Right ventricle myocardium superior (tissue), 1 donor: ENCODE measurements at places on chromosomes 5 and 9.

- DNase-seq, result no peak
Observed at GRCh38 chr9:38106488-38106887, 37.5 kb upstream of the SHB start.

- DNase-seq, result no peak
Observed at GRCh38 chr5:3080366-3080765, 328.9 kb upstream of the IRX2 start.

DNA sequence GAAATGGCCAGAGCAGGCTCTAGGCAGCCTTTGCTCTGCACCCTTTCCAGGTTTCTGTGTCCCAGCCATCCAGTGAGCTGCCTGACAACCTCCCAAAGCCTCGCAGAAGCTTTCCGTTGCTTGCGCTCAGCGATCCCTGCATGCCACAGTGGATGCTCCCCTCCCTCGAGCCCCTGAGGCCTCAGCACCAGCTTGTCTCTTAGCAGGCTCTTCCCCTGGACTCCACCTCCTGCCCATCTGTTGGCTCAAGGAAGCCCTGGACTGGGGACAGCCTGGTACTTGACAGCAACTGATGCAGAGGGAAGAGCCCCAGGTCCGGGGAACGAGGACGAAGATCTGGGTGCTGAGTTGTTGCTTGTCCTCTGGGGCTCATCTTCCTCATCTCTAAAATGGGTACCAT, 23.2 kb downstream of the TSPAN17 start:
- peak; percentile 15 for DNase-seq

GRCh38 chr5:10031817-10032216, 217.9 kb downstream of the ATPSCKMT start:
- no peak for DNase-seq

- peak; percentile 89 for DNase-seq
Observed at GRCh38 chr5:96807075-96807654, 580 bp downstream of the ERAP1 start.

DNA sequence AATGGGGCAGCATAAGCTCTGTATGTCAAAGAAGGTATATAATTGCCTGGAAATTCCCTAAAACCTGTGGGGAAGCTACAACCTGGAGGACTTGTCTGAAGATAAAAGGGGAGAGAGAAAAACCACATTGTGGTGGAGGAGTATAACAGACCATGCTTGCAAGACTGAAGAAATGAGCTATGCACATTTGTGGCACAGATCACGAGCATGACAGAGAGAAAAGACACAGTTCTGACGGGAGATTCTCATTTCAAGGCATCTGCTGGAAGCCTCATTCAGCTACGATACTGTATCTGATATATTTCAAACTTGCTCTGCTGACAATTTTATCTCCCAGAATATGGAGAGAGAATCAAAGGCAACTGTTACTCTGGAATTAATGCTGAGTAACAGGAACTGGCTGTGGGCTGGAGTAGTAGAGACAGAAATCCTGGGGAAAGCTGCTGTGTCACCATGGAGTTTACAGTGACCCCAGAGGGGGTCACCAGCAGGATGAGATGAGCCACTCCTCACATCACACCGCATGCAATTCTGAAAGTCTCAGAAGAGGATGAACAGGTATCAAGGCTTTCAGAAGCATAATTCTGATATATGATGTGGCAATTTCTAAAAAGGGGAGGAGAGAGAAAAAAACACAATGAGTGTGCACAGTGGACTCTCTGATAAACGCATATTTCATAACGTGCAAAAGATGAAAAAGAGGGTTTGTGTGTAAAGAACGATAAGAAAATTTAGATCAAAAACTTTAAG, 528.8 kb downstream of the IRX1 start:
- DNase-seq, result no peak

- DNase-seq, result no peak
Observed at GRCh38 chr9:75176037-75176436, 87.7 kb downstream of the OSTF1 start.

- DNase-seq, result no peak
Observed at GRCh38 chr9:11546231-11546630, 933.4 kb upstream of the PTPRD start.

DNA sequence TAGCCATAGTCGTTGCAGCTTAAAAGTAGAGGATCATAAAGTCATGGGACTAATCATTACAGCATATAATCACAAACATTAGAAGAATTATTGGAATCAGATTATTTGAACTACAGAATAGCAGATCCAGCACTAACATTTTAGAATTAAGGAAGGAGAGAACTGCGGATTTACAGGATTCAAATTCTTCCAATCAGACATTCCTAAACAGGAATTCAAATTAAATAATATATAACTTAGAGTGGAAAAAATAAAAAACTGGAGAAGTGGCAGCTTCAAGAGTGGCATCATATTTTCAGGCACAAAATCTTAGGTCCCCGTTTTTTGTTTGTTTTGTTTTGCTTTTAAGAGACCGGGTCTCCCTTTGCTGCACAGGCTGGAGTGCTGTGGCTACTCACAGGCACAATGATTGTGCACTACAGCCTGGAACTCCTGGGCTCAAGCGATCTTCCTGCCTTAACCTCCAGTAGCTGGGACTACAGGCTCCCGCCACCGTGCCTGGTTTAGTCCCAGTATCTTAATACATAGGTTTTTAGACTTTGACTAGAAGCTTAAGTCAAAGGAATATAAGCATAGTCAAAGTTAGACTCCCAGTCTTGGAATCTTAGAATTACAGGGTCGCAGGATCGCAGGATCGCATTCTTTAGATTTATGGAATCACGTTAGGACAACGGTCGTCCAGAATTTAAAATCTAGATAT, 2.1 kb upstream of the FOXE1 start:
- no peak for DNase-seq

DNA sequence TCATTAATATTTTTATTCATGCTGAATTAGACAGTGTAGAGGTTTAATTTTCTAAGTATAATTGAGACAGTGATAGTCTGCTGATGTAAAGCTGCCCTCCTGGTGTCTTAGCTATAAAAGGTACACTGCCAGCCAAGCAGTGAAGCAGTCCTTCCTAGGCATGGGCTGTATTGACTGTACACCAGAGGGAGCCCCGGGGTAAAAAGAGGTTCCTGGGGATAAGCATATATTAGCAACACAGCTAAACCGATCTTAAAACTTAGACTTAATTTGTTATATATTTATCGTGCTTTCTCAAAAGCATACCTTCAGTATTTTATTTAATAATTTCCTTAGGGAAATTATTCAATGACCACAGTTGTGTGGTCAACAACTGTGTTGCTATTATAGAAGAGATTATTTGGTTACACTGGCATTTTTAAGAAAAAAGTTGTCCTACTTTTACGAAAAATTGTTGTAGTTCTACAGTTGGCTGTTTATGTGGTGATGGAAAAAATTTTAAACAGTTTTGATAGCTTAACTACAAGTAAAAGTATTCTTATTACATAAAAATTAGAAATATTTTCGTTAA, 68.8 kb downstream of the ELL2 start:
- DNase-seq, result no peak

DNA sequence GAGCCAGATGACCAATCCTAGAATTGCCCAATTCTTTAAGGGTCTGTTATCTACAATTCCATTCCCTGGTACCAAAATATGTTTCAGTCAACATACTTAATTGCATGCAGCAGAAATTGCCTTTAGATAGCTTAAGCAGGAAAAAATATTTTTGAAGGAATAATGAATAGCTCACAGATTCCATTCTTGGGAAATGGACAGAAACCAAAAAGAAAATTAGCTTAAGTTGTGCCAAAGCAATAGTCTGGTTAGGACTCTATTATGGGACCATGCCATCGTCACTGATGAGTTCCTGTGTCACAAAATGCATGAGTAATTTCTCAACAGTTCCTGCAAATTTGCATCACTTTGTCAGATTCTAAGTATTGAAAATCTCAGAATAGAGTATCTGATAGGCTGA, 12.3 kb downstream of the ACTBL2 start:
- DNase-seq, result no peak

GRCh38 chr5:171201310-171201709, 107.7 kb upstream of the TLX3 start:
- no peak for DNase-seq

GRCh38 chr5:39654715-39655114, 229.9 kb upstream of the DAB2 start:
- DNase-seq, result no peak

GRCh38 chr5:135362102-135362501, 36.9 kb downstream of the MACROH2A1 start:
- no peak for DNase-seq

DNA sequence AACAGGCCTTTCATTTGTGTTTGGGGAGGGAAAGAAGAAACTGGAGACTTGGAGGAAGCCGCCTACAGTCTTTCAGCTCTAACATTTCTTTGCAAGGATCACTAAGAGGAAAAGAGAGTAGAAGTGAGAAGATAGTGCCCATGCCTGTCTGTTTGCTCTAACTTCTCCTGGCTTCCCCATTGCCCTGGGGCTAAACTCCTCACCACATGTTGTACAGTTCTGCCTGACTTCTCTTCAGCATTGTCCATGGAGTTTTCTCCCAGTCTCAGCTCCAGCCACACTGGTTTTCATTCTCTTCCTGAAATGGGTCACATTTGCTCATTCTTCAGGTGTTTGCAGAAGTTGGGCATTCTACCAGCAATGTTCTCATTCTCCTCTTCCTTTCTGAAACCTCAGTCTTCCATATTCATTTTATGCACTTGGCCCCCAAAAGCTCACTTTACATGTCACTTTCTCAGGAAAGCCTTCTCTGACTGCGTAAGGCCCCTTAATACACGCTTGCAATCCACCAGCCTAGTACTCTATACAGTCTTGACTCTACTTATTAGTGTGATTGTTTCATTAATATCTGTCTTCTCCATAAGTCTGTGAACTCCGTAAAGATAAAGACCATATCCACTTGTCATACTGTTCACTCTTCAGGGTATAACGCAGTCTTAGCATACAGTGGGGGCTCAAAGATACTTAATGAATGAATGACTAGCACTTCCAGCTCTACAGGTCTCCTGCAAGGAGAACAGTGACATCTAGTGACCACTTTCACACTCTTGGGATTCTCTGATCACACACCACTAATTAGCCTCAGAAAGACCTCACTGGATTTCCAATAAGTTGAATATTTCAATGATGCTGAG, 40.2 kb upstream of the TRIM32 start:
- DNase-seq, result no peak

GRCh38 chr9:31776471-31776870, 608.0 kb upstream of the ACO1 start:
- DNase-seq, result no peak

DNA sequence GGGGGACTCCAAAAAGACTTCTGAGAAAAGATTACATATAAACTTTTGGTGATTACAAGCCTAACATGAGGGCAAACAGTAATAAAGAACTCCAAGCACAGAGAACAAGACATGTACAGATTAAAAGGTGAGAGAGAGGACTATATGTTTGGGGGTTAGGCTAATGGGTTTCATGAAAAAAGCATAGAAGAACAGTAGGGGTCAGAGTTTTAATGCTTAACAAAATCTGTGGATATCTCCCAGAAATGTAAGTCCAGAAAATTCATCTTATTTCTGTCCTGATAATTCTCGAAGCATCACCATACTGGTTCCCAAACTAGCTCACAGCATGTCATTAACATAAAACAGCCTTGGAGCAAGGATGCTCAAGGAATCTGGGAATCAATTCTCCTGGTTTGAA, 137.2 kb downstream of the ARRDC3 start:
- no peak for DNase-seq

- no peak for DNase-seq
Observed at GRCh38 chr9:134168757-134169550, 4.6 kb upstream of the RNU6ATAC start.

DNA sequence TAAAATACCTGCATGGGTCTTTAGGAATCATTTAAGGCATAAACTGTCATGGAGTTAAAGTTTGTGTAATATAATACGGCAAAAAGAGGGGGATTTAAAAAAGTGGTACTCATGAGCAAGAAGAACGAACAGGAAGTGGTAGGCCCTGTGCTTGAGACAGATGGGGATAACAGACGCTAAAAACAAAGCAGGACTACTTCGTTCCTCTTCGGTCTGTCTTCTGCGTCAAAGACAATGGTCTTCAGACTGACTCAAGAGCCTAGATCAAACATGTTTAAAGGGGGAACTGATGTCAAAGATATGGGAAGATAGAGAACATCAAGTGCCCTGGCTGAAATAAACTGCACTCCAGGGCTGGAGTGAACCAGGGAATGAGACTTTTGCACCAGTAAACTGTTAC, 59.8 kb upstream of the RFX3 start:
- no peak for DNase-seq

- DNase-seq, result no peak
Observed at GRCh38 chr9:134614256-134614655, 27.3 kb upstream of the COL5A1 start.

DNA sequence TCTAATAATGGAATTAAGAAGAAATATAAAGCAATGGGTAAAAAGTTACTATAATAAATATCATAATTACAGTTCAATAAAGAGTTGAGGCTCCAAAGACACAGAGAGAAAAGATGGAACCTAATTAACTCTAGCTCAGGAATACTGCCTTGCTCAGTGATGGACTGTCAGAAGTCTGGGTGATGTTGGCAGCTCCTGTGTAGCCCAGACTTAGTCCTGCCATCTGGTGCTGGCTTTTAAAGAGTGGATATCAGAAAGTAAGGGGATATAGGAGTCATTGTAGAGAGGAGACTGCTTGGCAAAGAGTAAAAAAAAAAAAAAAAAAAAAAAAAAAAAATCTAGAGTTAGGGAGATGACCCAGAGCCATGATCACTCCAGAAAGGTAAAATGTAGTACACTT, 551.9 kb upstream of the DMAC1 start:
- no peak for DNase-seq

- no peak for DNase-seq
Observed at GRCh38 chr9:123924727-123925126, 5.2 kb downstream of the DENND1A start.

DNA sequence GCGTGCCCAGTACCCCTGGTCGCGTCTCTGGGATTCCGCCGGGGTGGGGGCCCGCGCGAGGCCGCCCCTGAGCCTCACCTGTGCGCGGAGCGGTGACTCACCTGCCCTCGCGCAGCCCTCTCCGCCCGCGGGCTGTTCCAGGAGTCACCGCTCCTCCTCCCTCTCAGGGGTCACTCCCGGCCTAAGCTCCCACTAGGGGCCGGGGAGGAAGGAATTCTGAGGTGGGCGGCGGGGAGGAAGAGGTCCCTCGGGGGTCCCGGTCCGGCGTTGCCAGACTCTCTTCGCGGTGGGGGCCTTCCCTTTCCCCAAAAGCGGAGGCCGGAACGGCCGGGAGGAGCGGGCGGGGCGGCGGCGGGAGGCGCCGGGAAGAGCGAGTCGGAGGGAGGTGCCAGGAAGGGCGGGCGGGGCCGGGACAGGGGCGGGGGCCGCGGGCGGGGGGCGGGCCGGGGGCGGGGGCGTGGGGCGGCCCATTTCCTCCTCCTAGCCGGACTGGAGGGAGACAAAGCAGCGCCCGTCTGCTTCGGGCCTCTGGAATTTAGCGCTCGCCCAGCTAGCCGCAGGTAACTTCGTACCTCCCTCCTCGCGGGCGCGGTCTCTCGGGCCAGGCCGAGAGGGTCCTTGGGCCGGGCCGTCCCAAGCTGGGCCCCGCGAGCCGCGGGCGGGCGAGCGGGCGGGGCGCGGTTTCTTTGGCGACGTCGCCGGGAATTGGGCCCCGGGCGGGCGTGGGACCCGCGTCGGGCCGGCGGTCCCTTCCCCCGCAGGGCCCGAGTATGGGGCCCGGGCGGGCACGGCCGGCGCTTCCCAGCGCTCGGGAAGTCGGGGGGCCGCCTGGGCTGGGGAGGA, at the start of gene CTNNA1:
CTNNA1 (plus strand) TSS at position 475 of the 843 bp plus-strand sequence. CDS start 28,500 bp downstream, outside the sequence.
- DNase-seq, result peak; percentile 84
